ENCODE measurements at places on chromosomes 5 and 9. TPM values are rescaled to one million over a fixed set of nuclear protein-coding genes. Genes with fewer than 3 reads are reported as not detected.

DNA sequence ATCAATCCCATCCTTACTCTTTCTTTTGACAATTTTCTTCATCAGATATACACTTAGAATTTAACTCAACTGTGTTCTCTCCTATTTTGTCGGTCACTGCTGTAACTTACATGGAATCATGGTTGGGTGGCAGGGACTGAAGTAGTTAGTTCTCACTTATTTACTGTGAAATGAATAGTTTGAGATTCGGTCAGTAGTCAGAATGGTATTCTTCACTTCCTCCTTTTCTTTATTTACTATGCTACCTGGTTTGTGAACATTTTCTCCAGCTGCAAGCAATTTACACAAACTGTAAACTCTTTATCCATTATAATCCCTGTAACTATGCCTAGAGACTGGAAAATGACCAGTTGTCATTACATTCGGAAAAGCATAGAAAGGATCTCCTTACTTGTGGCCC lies 41.5 kb upstream of the GDNF start:
- no peak for DNase-seq

DNA sequence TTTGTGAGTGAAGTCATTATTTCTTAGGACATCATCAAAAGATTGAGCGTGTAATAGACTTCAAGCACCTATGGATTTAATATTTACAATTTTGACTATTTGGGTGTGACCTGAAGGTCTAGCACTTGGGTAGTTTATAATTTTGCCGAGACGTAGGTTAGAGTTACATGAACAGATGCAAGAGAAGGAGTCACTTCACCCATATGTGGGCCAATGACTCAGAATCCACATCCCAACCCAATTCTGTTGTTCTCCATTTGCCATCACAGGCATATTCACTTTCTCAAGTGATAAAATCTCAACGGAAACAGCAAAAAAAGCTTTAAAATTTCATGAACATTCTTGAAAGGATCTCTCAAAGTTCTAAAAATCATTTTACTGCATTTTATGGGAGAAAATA lies 12.1 kb upstream of the ERAP1 start:
- DNase-seq = no peak

DNA sequence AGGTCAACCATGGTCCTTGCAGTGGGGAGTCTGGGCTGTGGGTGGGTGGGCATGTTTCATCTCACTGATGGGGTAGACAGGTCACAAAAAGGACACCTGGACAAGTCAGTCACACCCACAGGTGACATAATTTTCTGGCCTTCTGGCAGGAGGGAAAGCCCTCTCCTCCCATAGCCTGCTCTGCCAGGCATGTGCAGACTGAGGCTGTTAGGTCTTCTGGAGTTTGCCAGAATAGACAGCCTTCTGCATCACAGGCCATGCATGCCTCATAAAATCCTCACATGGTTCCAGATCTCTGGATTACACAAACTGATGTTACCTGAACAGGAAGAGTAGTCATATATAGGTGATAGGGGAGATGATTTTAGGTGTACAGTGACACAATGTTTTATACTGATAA lies 49.1 kb downstream of the ARHGAP26 start:
- peak; percentile 60 for DNase-seq

DNA sequence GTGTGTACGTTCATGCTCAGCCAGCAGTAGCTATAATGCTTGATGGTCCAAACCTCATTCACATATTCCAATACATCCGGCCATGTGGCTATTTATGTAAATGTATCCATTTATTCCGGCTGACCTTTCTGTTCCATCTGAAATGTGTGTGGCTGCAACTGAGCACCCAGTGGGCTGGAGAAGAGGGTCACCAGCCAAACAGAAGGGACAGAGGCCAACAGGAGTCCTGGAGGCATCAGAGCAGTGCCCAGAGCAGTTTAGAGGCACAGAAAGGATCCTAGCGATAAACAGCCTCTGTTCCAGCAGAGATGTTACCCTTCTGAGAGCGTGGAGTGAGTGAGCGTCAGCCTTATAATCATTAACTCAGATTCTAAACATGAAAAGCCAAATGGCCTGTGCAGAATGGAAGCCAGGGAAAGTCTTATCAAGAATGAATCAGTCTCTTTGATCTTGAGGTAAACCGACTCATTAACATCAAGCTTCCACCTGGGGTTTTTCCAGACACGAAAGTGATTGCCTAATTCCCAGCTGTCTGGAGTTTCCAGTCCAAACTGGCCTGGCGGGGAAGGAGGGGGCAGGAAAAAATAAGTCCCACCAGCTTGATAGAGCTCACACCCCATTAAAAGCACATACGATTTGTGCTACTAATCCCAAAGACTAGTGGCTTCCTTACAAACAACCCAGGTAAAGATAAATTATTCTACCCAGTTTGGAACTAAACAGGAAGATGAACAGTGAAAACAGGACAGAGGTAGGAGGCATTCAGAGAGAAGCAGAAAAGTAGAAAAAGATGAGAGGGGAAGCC lies 55.7 kb downstream of the SUSD1 start:
- peak; percentile 80 for DNase-seq

- no peak for DNase-seq
Measured at GRCh38 chr5:149816661-149817060, 86.6 kb downstream of the PPARGC1B start.

ANKRD34B gene
- total RNA-seq = not detected

Measured in foreskin keratinocyte (primary cell).